ENCODE measurements at places on chromosomes 7 and 10. TPM values are rescaled to one million over a fixed set of nuclear protein-coding genes. Genes with fewer than 3 reads are reported as not detected.
A peak's percentile ranks its signal among the peaks of the same experiment; 100 is the strongest.

DNA sequence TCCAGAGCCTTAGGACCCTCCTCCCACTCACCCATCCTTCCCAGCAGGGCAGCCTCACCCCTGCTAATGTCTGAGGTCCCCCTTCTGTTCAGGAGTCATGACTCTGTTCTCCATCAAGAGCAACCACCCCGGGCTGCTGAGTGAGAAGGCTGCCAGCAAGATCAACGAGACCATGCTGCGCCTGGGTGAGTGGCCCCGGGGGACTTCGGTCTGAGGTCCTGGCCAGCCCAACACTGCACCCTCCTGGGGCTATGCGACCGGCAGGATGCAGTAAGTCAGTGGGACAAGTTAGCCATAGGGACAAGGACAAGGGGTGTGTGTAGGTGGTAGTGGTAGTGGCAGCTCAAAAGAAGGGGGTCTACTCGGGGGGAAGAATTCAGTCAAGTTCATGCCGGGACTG is 16.2 kb upstream of the AHCYL2 start:
- no peaks in the 10 kb centered on the region for H3K27me3 ChIP-seq

- H3K4me3 ChIP-seq = no peak overlapping the region
- H3K27me3 ChIP-seq = peaks cover 5% of the 10 kb centered on the region
Measured at GRCh38 chr10:123859653-123860050, 32.0 kb downstream of the CPXM2 start.

DNA sequence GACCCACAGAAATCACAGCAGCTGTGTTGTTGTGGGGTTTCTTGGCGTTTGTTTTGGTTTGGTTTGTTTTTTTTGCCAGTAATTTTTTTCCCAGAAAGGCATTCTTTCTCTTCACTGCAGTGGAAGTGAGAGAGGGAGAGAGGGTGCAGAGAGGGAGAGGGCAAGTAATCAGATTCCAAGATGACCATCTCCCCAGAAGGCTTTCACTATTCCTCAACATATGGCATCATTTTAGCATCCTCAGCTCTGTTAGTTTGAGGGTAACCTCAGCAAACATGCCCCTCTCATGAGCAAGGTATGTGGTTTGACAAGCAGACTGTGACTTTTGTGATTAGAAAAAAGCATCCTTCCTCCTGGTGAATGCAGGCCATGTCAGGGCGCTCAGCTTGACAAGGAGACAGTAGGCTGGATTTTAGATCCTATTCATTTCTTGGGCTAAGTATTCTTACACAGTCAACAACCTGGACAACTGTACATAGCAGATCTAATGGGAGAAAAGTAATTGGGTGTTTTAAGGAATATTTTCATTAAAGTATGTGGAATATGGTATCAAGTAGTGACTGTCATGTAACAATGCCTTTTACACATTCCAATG is 86.3 kb upstream of the PIK3CG start:
- H3K4me1 ChIP-seq = no peaks in the 10 kb centered on the region
- DNase-seq = no peak
- no peaks in the 10 kb centered on the region for H3K27me3 ChIP-seq
- H3K27ac ChIP-seq = no peak overlapping the region
- H3K36me3 ChIP-seq = no peaks in the 10 kb centered on the region

GRCh38 chr10:107701943-107702342 is 537.4 kb upstream of the SORCS1 start:
- DNase-seq = no peak
- no peaks in the 10 kb centered on the region for H3K36me3 ChIP-seq
- no peaks in the 10 kb centered on the region for H3K4me1 ChIP-seq
- no peak overlapping the region for H3K27ac ChIP-seq

GRCh38 chr7:108049962-108050361 is 47.0 kb upstream of the LAMB1 start:
- no peaks in the 10 kb centered on the region for H3K27me3 ChIP-seq
- H3K27ac ChIP-seq = no peak overlapping the region
- no peak overlapping the region for H3K4me3 ChIP-seq
- H3K4me1 ChIP-seq = no peaks in the 10 kb centered on the region
- no peaks in the 10 kb centered on the region for H3K36me3 ChIP-seq

DNA sequence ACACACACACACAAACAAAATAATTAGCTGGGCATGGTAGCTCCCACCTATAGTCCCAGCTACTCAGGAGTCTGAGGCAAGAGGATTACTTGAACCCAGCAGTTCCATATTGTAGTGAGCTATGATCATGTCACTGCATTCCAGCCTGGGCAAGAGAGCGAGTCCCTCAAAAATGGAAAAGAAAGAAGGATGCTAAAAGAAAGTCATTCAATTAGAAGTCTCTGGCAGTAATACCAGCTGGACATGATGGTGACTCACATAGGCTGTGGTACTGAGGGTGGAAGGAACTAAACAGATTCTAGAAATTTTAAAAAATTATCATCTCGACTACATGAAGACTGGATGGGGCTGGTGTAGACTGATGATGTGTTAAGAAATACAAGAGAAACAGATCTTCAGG is 385.3 kb downstream of the ETV1 start:
- no peaks in the 10 kb centered on the region for H3K27me3 ChIP-seq
- DNase-seq = no peak
- H3K27ac ChIP-seq = no peak overlapping the region
- H3K36me3 ChIP-seq = no peaks in the 10 kb centered on the region
- no peaks in the 10 kb centered on the region for H3K4me1 ChIP-seq

DNA sequence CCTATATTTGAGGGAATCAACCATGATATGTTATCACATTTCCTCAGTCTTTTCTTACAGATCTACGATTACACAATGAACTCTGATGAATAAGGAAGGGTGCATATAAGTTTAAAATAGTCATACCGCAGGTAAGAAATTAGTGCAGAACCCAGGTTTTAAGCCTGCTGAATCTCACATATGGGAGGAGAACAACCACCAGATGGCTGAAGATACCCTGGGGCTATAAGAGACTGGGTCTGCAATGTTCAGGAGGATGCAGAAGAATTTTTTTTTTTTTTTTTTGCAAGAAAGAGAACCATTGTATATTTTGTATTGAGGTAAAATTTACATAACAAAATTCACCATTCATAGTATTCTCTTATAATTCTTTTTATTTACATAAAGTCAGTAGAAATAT is 372.3 kb upstream of the MYO3A start:
- no peaks in the 10 kb centered on the region for H3K27me3 ChIP-seq
- H3K27ac ChIP-seq = no peak overlapping the region
- no peak for DNase-seq
- no peak overlapping the region for H3K4me3 ChIP-seq

DNA sequence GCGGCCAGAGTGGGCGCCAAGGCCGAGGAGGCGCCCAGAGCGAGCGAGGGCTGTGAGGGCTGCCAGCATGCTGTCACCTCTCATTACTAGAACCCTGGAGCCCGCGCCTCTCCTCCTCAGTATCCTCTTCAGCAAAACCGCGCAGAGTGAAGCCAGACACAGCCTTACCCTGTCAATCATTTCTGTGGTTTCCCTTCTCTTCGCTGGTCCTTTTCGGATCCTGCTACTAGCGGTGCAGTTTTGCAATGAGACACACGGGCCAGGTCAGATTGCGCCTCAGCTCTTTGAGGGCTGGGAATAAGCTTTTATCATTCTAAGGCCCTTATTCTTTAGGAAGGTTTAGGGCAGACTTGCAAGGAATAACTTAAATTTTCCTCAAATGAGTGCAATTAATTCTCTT is 55.5 kb upstream of the FAM171A1 start:
- no peak overlapping the region for H3K27ac ChIP-seq
- DNase-seq = no peak
- H3K36me3 ChIP-seq = no peaks in the 10 kb centered on the region
- H3K4me1 ChIP-seq = no peaks in the 10 kb centered on the region

DNA sequence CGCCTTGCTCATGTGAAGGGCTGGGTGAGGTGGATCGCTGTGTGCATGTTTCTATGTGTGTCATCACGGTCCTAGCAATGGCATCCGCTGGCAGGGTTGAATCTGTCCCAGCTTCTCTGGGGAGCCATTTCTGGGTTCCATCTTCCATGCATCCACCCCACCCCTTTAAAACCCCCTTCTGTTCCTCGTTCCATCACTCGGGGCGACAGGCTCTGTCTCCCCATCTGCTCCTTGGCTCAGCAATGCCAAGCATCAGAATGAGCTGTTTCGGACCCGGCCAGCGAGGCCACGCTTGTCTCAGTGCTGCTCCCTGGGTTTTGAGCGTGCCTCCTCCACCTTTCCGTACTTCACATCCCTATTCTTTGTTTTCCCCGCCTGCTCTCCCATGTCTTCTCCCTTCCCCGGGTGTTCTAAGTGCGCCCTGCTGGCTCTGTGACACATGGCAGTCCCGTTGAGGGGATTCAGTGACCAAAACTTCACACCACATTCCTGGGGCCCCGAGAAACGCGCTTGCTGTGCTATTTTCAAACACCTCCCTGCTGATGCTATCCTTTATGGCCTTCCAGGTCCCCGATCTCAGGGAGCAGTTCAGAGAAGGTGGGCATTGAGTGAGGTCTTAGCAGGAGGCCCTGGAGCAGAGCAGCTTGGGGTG is 554.1 kb upstream of the FOXK1 start:
- H3K36me3 ChIP-seq = peaks cover 5% of the 10 kb centered on the region
- H3K4me3 ChIP-seq = no peak overlapping the region
- no peaks in the 10 kb centered on the region for H3K27me3 ChIP-seq
- no peaks in the 10 kb centered on the region for H3K4me1 ChIP-seq

DNA sequence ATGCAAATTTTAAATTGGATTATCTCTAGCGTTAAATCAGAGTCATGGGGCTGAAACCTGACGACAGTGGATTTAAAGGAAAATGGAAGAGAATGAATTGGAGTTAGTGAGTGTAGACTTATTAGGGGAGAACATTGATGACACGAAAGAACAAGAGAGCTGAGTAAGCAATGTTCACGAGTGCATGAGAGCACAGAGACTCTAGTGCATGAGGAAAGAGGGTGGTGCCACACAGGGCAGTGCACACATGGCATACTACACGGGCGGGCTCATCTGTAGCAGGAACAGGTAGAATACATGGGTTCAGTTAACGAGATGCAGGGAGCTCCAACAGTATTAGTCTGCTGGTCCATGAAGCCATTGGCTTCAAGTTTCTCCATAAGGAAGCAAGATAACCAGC is 53.9 kb downstream of the USP6NL start:
- H3K4me3 ChIP-seq = no peak overlapping the region
- DNase-seq = no peak
- H3K27me3 ChIP-seq = no peaks in the 10 kb centered on the region
- H3K4me1 ChIP-seq = peaks cover 35% of the 10 kb centered on the region

DNA sequence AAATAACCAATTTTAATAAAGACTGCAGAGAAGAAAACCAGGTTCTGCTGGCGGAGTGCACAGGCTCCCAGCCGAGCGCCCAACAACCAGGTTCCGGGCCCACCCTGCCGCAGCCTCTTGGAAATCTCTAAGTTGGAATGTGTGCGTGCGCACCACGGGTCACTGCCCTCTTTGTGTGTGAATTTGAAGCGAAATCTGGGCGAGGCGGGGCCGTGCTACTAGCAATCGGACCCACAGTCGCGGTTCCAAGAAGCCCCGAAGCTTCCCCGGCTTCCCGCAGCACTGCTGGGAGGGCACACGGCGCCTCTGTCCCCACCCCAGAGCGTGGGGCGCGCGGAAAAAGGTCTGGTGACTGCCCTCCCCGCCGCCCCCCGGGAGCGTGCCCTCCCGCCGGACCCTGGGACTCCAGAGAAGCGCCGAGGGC is 666 bp upstream of the MAP3K8 start:
- peak overlapping the region; percentile 99 for H3K27ac ChIP-seq
- H3K4me1 ChIP-seq = peaks cover 48% of the 10 kb centered on the region
- no peaks in the 10 kb centered on the region for H3K27me3 ChIP-seq

- no peaks in the 10 kb centered on the region for H3K36me3 ChIP-seq
- peak; percentile 43 for DNase-seq
- H3K27ac ChIP-seq = no peak overlapping the region
Measured at GRCh38 chr7:3575753-3576531, 274.9 kb downstream of the SDK1 start.

- no peaks in the 10 kb centered on the region for H3K4me1 ChIP-seq
- no peaks in the 10 kb centered on the region for H3K36me3 ChIP-seq
- H3K27me3 ChIP-seq = no peaks in the 10 kb centered on the region
- DNase-seq = no peak
Measured at GRCh38 chr7:41617987-41618386, 84.9 kb downstream of the INHBA start.

GRCh38 chr7:154342971-154343633 is 290.9 kb downstream of the DPP6 start:
- H3K27me3 ChIP-seq = no peaks in the 10 kb centered on the region
- no peak overlapping the region for H3K27ac ChIP-seq
- DNase-seq = no peak
- H3K4me1 ChIP-seq = no peaks in the 10 kb centered on the region
- no peaks in the 10 kb centered on the region for H3K36me3 ChIP-seq

GRCh38 chr10:123102673-123103072 is 33.1 kb upstream of the HMX3 start:
- no peak overlapping the region for H3K27ac ChIP-seq
- H3K4me1 ChIP-seq = no peaks in the 10 kb centered on the region

GRCh38 chr7:150361807-150362621 is 6.6 kb upstream of the REPIN1 start:
- H3K4me1 ChIP-seq = peaks cover 19% of the 10 kb centered on the region
- H3K36me3 ChIP-seq = no peaks in the 10 kb centered on the region
- DNase-seq = no peak
- H3K27me3 ChIP-seq = no peaks in the 10 kb centered on the region
- H3K4me3 ChIP-seq = no peak overlapping the region

GRCh38 chr7:41030673-41031072 is 672.2 kb downstream of the INHBA start:
- H3K36me3 ChIP-seq = no peaks in the 10 kb centered on the region
- no peak for DNase-seq
- no peak overlapping the region for H3K4me3 ChIP-seq
- no peak overlapping the region for H3K27ac ChIP-seq

DNA sequence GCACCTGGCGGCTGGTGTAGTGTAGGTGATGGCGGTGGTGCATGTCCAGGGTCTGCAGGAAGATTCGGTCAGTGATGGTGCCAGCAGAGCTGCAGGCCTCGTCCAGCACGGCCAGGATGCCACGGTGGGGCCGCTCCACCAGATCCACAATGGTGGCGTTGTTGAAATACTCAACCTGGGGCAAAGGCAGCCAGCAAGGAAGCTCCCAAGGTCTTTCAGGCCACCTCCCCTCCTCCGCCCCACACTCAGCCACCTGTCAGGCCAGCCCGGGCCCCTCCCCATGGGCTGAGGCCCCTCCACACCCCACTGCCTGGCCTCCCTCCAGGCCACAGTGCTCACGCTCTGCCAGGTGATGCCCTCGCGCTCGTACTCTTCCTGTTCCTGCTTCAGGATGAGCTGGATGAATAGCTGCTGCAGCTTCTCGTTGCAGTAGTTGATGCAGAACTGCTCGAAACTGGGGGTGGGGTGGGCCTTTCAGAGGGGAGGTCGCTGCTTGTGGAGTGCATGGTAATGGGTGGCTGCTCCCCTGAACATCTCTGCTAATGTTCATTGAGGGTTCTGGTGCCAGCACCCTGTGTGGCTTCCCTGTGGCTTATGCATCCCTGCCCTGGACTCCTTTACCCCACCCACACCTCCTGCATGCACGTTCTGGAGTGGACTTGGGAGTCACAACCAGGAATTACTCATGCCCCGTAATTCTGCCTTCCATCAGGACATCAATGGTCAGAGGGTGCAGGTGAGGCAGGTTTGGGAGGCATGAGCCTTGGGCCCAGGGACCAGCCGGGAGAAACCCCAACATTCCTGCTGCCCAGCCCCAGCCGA is 8.9 kb downstream of the MYO1G start:
- no peak overlapping the region for H3K4me3 ChIP-seq
- peak; percentile 7 for DNase-seq
- no peaks in the 10 kb centered on the region for H3K27me3 ChIP-seq
- no peak overlapping the region for H3K27ac ChIP-seq
- peaks cover 6% of the 10 kb centered on the region for H3K36me3 ChIP-seq

PON1 gene
- polyA plus RNA-seq = not detected

AGAP4 gene
- polyA plus RNA-seq = 4.0 TPM

EBF3 gene
- 0.19 TPM for polyA plus RNA-seq

CALML3 gene
- 0.46 TPM for polyA plus RNA-seq

CPA2 gene
- polyA plus RNA-seq = 54.9 TPM

ACSL5 gene
- 4.9 TPM for polyA plus RNA-seq

AOC1 gene
- 1.3 TPM for polyA plus RNA-seq

ANKRD7 gene
- polyA plus RNA-seq = 1.3 TPM

C7orf57 gene
- polyA plus RNA-seq = 0.08 TPM

ITPRID1 gene
- 0.30 TPM for polyA plus RNA-seq

Measured in stomach (tissue), 19 donors.